ENCODE measurements at places on chromosomes 13 and 19.

- DNase-seq, result no peak
Observed at GRCh38 chr19:47096100-47096704, 17.4 kb downstream of the ZC3H4 start.

DNA sequence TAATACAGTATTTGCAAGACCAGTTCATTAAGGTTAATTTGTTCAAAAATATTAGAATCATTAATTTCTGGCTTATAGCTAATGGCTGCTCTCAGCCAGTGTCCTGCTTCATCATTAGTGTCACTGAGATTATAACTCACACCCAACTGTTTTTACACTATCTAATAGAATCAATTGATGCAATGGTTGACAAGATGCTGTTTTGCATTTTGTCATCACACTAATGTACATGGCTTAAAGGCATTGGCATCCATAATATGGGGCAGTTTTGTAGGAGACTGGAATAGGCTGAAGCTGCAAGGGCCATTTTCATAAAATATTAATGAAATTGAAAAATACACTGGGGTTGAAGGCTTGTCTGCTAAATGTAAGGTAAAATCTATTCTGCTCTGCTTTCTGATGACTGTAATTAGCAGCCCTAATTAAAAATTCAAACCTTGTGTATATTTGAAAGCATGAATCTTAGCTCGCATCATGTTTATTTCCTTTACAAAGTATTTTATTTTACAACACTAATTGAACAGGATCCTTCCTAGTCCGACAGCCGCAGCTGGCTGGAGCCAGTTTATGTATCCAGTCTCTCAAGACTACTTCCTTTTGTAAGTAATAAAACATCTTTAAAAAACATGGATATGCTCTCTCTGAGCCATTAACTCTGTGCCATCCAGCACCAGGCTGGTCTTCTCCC, 296.7 kb downstream of the POU4F1 start:
- no peak for DNase-seq

DNA sequence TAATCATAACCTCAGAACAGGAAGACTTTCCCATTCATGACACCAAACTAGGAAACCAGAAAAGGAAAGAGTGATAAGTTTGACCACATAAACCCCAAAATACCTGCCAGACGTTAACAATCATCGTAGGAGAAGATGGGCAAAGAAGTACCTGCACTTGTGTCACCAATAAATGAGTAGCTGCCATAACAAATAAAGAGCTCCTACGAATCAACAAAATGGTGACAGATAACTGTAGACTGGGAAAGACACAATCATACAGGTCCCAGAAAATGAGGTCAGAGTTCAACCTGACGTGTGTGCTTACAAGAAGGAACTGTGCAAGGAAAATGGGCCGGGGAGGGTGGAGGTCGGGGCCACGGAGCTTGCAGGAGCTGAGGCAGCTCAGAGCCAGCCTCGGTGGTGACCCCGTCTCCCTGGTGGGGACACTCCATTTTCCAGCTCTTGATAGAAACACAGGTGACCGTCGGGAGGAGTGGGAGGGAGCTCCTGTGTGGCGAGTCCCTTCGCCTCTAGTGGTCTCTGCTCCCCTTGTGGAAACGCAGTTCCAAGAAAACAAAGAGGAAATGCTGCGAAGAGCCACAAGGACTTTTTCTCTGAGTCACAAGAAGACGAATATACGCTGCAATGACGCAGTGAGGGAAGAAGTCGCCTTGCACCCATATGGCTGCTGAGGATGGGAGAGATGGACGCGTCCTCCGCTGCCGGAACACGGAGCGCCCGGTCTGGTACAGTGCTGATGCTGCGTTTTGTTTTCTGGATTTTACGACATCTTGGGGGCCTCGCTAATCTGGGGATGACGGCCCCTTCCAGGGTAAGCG, 9.5 kb downstream of the PIP5K1C start:
- no peak for DNase-seq

DNA sequence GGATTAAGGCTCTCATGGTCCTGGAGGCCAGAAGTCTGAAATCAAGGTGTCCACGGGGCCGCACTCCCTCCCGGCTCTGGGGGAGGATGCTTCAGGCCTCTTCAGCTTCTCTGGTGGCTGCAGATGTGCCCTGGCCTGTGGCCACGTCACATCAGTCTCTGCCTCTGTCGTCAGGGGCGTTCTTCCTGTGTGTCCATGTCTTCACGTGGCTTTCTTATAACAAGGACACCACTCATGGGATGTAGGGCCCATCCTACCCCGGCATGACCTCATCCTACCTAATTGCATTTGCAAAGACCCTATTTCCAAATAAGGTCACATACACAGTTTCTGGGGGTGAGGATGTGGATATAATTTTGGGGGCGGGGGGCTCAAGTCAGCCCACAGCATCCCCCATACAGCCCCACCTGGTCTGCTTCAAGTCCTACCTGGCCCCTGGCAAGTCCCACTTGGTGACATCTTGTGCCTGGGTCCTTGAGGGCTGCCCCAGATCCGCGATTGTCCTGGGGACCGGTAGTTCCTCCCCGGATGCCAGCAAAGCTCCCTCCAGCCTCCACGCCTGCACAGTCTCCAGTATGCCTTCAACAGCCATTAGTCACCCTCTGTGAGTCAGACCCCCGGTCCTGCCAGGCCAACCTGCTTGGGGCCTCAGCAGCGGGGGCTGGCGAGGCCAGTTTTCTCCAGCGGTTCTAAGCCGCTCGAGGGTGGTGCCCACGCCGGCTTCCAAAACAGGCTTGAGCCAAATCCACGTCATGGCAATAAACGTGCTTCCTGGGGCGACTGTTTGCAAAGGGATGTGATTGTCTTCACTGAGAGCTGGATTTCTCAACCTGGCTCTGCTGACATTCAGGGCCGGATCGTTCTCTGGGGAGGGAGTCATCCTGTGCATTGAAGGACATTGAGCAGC, 32.2 kb downstream of the MYO9B start:
- DNase-seq, result no peak

GRCh38 chr13:111387026-111387871, 66.8 kb downstream of the TEX29 start:
- no peak for DNase-seq

DNA sequence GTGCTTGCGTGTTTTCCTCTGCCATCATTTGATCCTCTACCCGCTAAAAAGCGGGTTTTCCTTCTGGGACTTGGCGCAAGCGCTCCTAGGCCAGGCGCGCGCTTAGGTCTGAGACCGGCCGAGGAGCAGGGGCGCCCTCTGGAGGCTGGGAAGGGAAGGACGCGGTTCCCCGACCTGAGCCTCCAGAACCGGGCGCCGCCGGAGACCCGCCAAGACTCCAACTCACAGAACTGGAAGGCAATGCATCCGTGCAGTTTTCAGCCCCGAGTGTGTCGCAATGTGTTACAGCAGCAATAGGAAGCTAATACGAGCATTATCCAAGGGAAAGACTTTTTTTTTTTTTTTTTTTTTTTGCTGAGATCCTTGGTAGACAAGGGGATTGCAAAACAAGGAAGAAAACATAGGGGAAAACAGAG, 190.9 kb downstream of the COL4A1 start:
- DNase-seq, result no peak

DNA sequence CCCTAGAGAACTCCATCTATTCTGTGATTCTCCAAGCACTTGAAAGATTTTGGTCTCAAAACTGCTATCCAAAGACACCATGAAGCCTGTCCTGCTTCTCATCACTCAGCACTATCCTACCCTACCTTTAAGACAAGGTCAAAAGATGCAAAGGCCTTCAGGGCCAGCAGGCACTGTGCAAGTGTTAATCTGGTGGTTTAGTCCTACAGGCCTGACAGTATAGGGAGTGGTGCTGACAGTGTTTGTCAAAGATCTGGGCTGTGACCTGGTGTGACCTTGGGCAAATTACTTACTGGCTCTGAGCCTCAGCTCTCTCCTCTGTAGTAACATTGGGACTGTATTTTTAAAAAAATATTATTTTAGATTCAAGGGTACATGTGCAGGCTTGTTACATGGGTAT, 28.0 kb downstream of the SIAH3 start:
- no peak for DNase-seq

DNA sequence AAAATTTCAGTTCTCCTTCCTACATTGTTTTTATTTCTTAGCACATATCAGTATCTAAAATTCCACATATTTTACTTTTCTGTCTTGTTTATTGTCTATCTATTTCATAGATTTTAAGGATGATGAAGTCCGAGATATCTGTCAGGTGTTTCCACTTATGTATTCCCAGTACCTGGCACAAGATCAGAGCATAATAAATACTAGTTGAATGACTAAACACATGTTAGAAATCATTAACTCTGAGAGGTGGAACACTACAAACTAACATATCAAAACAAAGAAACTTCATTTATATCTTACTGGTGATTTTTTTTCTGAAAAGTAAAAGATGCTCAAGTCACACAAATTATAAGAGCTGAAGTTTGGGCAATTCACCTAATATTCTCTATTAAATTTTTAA, 1208.3 kb downstream of the PCDH9 start:
- no peak for DNase-seq

GRCh38 chr19:45822716-45823115, 7.6 kb upstream of the RSPH6A start:
- no peak for DNase-seq

DNA sequence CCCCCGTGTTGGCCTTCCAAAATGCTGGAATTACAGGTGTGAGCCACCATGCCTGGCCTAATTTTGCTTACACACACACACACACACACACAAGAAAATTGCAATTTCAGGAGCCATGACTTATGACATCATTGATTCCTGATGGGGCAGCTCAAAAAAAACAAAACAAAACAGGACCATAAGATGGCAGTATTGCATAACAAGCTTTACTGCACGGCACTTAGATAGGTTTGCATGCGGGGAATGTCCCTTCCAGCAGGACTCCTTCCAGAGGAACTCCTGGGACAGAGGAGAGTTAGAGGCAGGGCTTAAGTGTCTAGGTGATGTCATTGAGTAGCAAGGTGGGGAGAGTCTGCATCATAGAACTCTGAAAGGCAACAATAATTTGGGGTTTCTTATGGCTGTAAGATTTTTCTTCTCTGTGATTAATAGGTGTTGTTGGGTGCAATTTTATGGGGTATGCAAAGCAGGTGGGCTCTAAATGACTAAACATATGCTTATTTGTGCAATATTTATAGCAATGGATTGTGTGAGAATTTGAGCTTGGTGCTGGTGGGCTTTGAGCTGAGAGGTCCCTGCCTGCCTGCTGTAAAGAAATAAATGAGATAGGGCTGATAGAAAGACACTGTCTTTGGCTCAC, 9.0 kb upstream of the ACSBG2 start:
- no peak for DNase-seq

GRCh38 chr13:35698911-35699576, 222.6 kb upstream of the MAB21L1 start:
- DNase-seq, result no peak

- DNase-seq, result no peak
Observed at GRCh38 chr13:104678161-104678560, 1611.9 kb upstream of the SLC10A2 start.

- no peak for DNase-seq
Observed at GRCh38 chr19:19545707-19546106, 7.6 kb downstream of the CILP2 start.

GRCh38 chr13:25806264-25806974, 245.4 kb downstream of the SHISA2 start:
- DNase-seq, result no peak

Data from activated T-helper 1 cell treated with anti-CD3 and anti-CD28 coated beads, Interleukin-2, amount 50 U/mL, for 16 hours (primary cell).